ENCODE measurements at places on chromosomes 11 and 22.

- DNase-seq: no peak
Measured at GRCh38 chr11:73340164-73340563, 32.1 kb downstream of the ARHGEF17 start.

- no peak for DNase-seq
Measured at GRCh38 chr11:106983261-106983660, 35.0 kb downstream of the GUCY1A2 start.

DNA sequence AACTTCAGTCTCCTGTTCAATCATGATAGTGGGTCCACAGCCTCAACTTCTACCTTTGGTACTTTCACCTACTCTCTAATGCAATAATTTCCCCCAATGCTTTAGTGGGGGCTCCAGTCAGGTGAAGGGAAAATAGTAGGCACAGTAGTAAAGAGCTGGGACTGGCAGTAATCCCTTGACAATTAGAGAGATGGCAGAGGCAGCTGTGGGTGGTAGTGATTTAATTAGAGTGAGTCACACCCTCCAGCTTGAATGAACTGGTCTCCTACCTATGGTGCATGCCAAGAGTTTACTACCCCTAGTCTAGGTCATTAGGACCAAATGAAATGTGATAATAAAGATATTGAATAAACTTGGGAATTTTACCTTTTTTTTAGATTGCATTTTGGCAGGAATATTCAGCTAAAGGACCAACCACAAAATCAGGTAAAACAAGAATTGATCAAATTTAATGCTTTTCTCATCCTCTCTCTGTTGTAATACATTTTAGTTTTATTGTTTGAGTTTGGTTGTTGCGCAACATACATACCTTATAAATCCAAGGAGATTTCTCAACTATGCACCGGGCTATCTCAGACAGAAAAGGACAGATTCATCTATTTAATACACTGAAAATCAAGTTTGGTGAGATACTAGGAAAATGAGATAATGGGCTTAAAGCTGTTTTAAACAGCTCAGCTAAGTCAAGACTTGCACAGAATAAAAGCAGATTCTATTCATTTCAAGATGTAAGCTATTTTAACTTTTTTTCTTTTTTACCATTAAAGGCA lies 9.0 kb downstream of the PRRG4 start:
- DNase-seq: no peak

- DNase-seq: no peak
Measured at GRCh38 chr11:17378655-17379054, 9.8 kb downstream of the KCNJ11 start.

DNA sequence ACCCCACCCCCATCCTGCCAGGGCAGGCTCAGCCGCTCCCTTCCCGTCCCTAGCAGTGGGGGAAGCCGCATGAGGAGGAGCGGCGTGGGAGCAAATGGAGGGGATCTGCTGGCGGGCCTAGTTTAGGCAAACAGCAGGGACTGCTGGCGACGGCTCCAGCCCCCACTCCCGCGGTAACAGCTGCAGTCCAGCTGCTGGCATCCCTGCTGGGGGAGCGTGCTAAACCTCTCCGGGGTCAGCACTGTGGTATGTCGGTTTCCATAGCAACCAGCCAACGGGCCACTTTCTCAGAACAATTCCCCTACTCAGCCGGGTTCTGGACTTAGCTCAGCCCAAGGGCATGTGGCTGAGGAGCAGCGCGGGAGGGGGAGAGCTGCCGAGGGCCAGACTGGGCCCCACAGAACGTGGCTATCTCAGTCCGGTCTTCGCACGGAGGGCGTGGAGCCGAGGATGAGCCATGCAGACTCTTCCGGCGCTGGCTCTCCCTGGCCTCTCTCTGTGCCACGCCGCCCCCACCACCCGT lies 98.8 kb downstream of the PKNOX2 start:
- peak; percentile 70 for DNase-seq

DNA sequence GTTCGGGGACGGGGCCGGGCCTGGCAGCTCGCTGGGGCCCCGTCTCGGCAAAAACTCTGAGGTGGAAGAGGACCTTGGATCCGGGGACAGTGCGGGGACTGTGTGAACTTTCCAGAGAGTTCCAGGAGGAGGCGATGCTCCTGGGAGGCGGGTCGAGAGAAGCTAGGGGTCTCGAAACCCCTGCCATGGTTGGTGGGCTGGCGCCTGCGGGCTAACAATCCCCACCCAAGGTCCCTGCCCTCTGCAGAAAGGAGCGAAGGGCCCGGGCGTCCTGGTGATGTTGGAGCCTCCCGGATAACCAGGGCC lies 4.7 kb upstream of the GRK2 start:
- no peak for DNase-seq

DNA sequence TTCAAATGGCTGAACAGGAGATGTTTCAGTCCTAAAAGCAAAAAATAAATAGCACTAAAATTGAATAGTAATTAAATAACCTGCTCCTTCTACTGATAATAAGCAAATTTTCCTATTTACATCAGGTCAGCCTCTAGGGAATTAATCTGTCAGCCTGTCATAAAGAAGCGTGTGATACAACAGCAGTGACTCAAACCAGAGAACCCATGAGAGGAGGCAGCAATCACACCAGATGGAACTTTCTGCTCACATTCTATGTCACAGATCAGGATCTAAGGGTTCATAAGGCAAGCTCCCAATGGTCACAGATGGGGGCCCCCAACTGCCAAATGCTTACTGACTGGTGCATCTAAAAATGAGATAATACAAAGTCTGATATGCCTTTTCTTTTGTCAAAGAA lies 41.1 kb downstream of the RBFOX2 start:
- no peak for DNase-seq

DNA sequence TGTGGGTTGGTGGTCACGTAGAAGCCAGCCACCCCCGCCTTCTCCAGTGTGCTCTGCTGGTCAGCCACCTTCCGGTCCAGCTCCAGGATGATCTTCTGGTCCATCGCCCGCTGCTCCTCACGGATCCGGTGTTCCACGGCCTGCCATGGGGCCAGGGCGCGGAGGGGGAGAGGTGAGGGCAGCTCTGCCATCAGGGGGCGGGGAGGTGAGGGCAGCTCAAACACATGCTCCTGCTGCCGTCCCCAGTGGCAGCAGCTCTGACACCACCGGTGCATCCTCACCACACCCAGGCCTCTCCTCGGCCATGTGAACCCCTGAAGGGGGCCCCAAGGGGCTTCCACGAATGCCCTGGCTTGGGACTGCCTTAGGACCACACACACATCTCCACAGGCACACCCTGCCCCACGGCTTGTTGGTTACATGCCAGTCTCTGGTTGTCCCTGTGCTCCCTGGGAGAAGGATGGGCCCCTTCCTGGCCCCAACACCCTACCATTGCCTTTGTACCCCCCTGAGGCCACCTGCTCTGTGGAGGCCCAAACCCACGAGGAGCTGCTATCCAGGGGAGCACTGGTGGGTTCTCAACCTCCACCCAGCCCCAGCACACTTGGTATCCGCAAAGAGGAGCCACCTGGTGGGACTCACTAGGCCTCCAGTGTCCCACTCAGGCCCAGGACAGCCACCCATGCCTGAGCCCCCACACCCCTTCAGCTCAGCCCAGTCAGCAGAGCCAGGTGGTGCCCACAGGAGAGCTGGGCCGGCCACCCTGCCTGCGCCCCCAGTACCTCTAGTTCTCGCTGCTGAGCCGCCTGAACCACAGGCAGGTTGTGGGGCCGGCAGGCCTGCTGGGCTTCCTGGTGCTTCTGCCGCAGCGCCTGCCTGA lies 4.3 kb downstream of the DGCR6L start:
- no peak for DNase-seq

- DNase-seq: no peak
Measured at GRCh38 chr11:36361472-36361871, 65.4 kb downstream of the PRR5L start.

GRCh38 chr11:67667490-67668191 lies 6.8 kb downstream of the ALDH3B2 start:
- no peak for DNase-seq

- DNase-seq: no peak
Measured at GRCh38 chr11:23674866-23675265, 814.6 kb upstream of the CCDC179 start.

DNA sequence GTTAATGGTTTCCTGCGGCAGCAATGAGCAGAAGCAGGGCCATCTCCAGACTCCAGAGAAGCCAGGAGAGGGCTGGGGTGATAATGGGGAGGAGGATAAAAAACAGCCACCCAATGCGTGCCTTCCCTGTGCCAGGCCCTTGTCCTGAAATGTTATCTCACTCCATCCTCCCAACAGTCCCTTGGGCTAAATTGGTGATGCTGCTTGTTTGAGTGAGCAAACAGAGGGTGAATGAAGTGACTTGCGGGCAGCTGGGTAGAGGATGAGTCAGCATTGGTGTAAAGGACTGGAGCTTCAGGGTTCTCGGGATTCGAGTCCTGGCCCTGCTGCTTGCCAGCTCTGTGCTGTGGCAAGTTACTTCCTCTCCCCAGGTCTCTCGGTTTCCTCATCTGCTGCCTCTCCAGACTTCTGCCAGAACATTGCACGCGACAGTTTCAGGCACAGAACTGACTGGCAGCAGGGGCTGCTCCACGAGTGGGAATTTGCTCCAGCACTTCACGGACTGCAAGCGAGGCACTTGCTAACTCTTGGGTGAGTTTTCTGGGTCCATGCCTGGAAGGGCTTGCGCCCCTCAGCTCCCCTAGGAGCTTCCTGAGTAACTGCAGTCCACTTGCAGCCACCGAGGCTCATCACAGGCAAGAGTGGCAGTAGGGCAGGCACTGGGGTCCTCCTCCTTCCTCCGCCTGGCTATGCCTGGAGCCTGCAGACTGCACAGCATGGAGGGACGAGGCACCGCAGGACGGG lies at the start of gene P2RY6:
Gene P2RY6, plus strand, starts transcription at position 403 of the 744 bp plus-strand sequence. CDS start 24,181 bp downstream, outside the sequence.
- DNase-seq: peak; percentile 24

- no peak for DNase-seq
Measured at GRCh38 chr11:65438257-65439151, 15.9 kb downstream of the NEAT1 start.

- no peak for DNase-seq
Measured at GRCh38 chr11:111351374-111352055, 27.6 kb downstream of the POU2AF1 start.

All from hippocampal formation (tissue), 2 donors.